ENCODE measurements at places on chromosomes 12 and 14. TPM values are rescaled to one million over a fixed set of nuclear protein-coding genes. Genes with fewer than 3 reads are reported as not detected.

BATF gene
- not detected for total RNA-seq

MIP gene
- not detected for total RNA-seq

DAD1 gene
- 335 TPM for total RNA-seq

TAS2R10 gene
- not detected for total RNA-seq

SMARCD1 gene
- 75.1 TPM for total RNA-seq

TAS2R7 gene
- not detected for total RNA-seq

ACRBP gene
- total RNA-seq, result 0.21 TPM

IL23A gene
- total RNA-seq, result 0.84 TPM

NT5DC3 gene
- total RNA-seq, result 9.9 TPM

RIMBP2 gene
- not detected for total RNA-seq

SLC25A47 gene
- not detected for total RNA-seq

SLC5A8 gene
- total RNA-seq, result not detected

HOXC6 gene
- 5.0 TPM for total RNA-seq

Data from A549 treated with DMSO at 1 μM for 4 hours (cell line).